ENCODE measurements at places on chromosomes 7 and 10. TPM values are rescaled to one million over a fixed set of nuclear protein-coding genes. Genes with fewer than 3 reads are reported as not detected.

ZNF467 gene
- total RNA-seq: 1.2 TPM

STEAP2 gene
- 2.7 TPM for total RNA-seq

TUBAL3 gene
- total RNA-seq: 0.72 TPM

MOGAT3 gene
- total RNA-seq: not detected

DEPP1 gene
- total RNA-seq: 2.1 TPM

CHST15 gene
- total RNA-seq: 17.3 TPM

HECW1 gene
- total RNA-seq: not detected

TRIM74 gene
- not detected for total RNA-seq

MMD2 gene
- not detected for total RNA-seq

ELMO1 gene
- total RNA-seq: 1.4 TPM

Measured in tracheal epithelial cell (primary cell).